ENCODE measurements at places on chromosomes 3 and 15. TPM values are rescaled to one million over a fixed set of nuclear protein-coding genes. Genes with fewer than 3 reads are reported as not detected.

- no peak for DNase-seq
These were observed 20.3 kb downstream of the UBP1 start for GRCh38 chr3:33419948-33420347.

GRCh38 chr3:43212914-43213611 lies 73.3 kb upstream of the SNRK start:
- DNase-seq, result no peak

DNA sequence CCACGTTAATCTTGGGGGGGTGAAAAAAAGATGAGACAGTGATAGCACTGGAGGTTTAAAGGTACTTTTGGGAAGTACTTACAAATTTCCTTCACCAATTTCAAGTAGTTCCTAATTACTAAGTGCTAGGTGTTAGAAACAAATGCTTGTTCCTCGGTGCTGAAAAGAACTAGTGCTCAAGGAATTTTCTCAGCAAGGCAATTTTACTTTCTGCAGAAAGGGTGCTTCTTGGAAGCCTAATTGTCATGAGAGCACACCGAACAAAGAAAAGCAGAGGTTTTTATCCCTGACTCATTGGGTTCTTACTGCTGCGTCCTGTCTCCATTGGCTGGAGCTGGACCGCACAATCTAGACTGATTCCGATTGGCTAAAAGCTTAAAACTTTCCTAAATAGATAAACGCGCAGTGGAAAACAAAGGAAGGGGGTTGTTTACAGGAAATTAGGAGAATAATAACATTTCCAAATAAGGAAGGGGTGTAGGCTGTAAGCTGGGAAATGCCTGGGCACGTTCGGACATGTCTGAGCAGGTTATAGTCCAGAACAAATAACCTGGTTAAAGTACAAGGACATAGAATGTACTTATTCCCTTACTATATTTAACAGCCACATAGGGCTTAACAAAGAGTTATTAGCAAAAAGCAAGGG lies 49.6 kb downstream of the CHD2 start:
- no peak for DNase-seq

DNA sequence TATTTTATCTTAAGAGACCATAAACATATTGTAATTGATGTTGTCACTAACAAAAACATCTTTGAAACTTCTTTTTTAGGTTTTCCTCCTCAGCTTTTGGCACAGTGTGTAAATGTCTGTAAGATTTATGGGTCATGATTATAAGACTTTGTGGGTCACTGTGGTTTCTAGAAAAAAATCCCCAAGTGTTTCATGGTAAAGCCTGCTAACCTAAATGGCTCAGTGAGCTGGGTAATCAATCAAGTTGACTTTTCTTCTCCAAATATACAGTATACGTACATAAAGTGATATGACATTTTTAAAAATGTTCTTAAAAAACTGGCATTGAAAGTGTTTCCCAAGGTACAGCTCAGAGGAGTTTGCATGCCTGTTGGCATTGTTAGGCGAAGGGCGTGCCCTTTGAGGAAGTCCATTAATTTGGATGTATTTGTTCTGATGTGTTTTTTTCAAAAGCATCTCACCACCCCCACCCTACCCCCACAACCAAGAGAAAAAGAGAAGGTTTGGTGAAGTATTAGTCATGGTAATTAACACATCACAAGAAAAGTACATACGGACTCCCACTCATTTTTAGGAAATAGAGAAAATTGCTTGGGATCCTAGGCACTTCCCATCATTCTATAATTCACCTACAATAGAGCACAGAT lies 385.4 kb upstream of the LRRC3B start:
- no peak for DNase-seq

DNA sequence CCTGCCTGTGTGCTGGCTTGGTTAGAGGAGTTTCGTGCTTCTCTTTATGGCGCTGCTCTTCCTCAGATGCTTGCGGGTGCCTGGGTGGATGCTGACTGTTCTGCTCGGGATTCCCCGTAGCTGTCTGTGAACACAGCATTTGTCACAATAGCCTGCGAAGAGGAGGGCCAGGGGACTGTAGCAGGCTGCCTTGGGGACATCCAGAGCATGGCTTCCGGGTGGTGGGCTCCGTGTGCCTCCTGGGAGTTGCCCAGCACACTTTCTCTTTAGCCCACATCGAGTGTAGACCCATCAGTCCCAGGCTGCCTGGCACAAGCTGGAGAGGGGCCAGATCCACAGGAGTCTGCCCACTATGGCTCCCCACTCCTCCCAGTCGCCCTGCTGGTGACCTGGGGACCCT lies 22.4 kb downstream of the LRRK1 start:
- DNase-seq, result no peak

GRCh38 chr3:126684218-126684751 lies 19.8 kb upstream of the CHCHD6 start:
- no peak for DNase-seq

- no peak for DNase-seq
These were observed 133.3 kb downstream of the MDFIC2 start for GRCh38 chr3:70179111-70179510.

DNA sequence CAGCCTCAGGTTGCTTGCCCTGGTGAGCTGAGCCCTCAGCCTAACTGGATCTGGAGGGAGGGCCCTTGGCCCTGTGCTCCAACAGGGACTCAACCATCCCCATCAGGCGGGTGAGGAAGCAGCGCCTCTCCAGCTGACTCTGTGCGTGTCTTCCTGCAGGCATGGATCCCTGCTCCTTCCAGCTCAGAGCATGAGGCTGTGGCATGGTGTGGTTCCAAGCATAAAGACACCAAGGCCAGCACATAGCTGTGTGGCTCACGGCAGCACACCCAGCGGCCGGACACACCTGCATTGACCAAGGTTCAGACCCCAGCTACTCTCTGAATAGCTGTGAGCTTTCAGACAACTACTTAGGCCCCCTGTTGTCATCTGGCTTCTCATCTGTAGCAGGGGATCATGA lies 131.0 kb upstream of the PLXNA1 start:
- DNase-seq, result no peak

- DNase-seq, result no peak
These were observed at the start of gene AVEN for GRCh38 chr15:34038871-34039789. AVEN (minus strand) TSS chr15:34039204; CDS start chr15:34039046, 158 bp downstream.

- no peak for DNase-seq
These were observed 256.4 kb upstream of the UBE2E1 start for GRCh38 chr3:23549148-23549910.

- peak; percentile 42 for DNase-seq
These were observed 228.2 kb downstream of the TCF12 start for GRCh38 chr15:57146506-57147201.

DNA sequence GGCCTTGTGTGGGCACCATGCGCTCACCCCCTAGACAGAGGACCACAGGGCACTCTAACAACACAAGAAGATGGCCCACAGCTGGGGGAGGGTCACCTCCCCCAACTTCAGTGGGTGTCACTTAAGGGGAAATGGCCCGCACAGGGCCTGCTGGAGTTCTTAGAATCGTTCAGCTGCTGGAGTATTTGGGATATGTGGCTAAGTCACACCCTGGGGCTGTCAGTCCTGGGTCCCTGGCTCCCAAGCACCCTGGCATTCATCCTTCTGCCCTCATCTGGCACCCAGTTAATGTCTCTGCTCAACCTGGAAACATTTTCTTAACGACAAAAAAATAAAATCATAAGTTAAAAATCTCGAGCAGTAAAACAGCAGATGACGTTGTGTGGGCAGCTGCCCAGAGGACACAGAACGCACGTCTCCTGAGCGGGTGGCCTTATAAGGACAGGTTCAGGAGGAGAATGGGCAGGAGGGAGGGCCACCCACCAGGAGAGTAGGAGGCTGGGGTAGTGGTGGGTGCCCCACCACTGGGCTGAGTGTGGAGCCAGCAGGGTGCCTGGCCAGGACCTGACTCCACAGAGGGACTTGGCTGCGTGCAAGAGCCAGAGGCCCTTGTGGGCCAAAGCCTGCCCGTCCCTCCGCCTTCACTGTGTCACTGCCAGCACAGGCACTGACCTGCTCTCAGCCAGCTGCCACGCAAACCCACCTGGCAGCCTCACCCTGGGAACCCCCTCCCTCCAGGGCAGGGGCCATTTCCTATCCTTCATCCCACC lies 11.5 kb downstream of the KBTBD13 start:
- DNase-seq, result no peak

GRCh38 chr3:9110802-9111201 lies 138.6 kb downstream of the SRGAP3 start:
- DNase-seq, result no peak

GRCh38 chr15:63327648-63328421 lies 50.4 kb downstream of the APH1B start:
- no peak for DNase-seq

DNA sequence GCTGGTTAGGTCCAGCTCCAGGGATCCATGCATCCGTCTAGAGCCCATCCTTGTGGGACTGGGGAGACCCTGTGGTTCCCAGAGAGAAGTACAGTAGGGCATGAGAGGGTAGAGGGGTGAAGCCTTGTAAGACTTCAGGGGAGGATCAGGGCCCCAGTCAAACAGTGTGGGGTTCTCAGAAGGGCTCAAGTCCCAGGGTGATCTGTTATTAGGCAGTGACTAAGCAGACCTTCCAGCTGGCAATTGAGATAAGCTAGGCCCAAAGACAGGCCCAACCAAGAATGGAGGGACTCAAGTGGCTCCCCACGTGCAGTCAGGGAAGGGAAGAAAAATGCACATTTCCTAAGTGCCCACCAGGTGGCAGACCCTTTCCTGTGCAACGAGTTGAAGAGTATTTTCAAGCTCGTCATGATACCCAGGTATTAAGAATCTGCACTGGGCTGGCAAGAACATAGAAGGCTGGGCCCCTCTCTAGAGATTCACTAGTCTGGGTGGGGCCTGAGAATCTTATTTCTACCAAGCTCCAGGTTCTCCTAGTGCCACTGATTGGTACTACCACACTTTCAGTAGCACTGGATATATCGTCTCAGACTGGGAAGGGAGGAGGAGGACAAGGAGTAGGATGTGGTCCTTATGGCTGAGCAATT lies 240.8 kb downstream of the NR1D2 start:
- DNase-seq, result peak; percentile 16

- DNase-seq, result no peak
These were observed 41.6 kb upstream of the STRIT1 start for GRCh38 chr3:155334914-155335723.

DNA sequence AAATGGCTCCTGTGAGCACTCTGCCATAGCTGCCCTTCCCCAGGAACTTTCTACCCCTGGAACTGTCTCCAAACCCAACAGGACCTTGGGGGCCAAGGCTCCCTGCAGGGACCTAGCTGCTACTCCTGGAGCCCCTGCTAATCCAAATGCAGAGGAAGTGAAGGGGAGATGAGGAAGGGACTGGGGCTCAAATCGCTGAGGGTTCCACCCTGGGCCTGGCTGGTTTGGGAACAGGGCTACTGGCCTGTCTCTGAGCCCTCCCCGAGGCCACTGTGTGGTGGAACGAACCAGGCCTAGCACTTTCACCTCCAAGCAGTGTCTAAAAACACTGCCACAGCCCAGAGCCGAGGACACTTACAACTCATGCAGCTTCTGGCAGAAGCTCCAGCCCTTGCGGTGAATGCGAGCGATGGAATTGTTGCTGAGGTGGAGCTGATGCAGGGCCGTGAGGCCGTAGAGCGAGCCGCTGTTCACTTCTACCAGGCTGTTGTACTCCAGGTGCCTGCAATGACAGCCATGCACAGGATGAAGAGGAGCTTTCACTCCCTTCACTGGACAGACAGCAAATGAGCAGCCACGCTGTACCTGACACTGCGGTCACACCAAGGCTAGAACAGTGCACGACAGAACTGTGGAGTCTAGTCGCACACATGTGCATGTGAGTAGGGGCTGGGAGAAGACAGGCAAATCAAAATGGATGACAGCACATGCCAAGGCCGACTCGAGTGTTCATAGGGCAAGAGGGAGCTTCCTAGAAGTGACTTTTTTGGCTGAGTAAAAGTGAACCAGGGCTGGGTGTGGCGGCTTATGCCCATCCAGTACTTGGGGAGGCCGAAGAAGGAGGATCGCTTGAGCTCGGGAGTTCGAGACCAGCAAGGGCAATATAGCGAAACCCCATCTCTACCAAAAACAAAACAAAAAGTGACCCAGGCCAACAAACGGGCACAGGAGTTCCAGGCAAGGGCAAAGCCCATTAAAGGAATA lies 90.8 kb downstream of the LRIG1 start:
- DNase-seq, result no peak

GRCh38 chr15:49015896-49016295 lies 30.4 kb downstream of the SECISBP2L start:
- DNase-seq, result no peak

- DNase-seq, result no peak
These were observed 247.4 kb downstream of the WDR72 start for GRCh38 chr15:53512029-53512428.

GRCh38 chr3:25335356-25335755 lies 92.7 kb upstream of the RARB start:
- no peak for DNase-seq

DNA sequence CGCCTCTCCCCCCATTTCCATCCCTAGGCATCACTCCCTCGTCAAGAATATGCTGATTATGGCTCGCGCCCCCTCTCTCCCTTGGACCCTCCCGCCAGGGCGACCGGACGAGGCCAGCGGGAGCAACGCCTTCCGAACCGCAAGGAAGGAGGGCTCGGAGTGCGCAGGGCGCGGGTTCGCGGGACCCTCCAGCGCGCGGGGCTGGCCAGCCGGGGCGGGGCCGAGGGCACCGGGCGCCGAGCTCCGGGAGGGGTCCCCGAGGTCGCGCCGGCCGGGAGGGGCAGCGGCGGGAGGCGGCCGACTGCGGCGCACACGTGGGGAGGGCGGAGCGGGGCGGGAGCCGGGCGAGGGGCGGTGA lies 483 bp downstream of the EHD4 start:
- no peak for DNase-seq

GRCh38 chr3:141326123-141326522 lies 42.2 kb upstream of the ZBTB38 start:
- DNase-seq, result no peak

GRCh38 chr3:193885832-193886231 lies 250.1 kb upstream of the HES1 start:
- DNase-seq, result no peak

- no peak for DNase-seq
These were observed 15.2 kb upstream of the GBE1 start for GRCh38 chr3:81776643-81777042.

DNA sequence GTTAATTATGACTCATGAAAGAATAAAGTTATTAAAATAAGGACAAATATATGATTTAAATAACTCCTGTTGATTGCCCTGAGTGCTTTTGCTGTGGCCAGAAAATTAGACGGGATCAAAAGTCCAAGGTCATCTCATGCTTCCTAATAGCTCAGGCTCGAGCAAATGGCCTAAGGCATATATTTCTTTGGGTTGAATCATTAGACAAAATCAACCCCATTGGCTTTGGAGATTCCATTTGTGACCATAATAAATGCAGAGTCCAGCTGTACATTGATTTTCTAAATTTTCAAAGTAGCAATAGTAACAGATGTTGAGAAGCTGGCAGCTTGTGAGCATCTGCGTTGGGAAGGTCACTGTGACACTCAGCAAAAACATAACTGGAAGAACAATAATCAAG lies 464.5 kb upstream of the TGFBR2 start:
- no peak for DNase-seq

Gene C3orf20
- polyA plus RNA-seq, result 0.52 TPM

Gene IL20RB
- 0.57 TPM for polyA plus RNA-seq

Gene MAGEL2
- polyA plus RNA-seq, result 5.3 TPM

Gene DOCK3
- polyA plus RNA-seq, result 1.6 TPM

Gene LYZL4
- polyA plus RNA-seq, result not detected

Gene SPATA12
- not detected for polyA plus RNA-seq

Gene IL17RE
- 18.8 TPM for polyA plus RNA-seq

Gene NMNAT3
- 4.5 TPM for polyA plus RNA-seq

Gene FANCI
- 27.9 TPM for polyA plus RNA-seq

Gene SLC25A38
- 37.3 TPM for polyA plus RNA-seq

Gene TMEM40
- polyA plus RNA-seq, result 0.38 TPM

Gene RASL12
- 6.9 TPM for polyA plus RNA-seq
